ENCODE measurements at places on chromosomes 3 and 15.

DNA sequence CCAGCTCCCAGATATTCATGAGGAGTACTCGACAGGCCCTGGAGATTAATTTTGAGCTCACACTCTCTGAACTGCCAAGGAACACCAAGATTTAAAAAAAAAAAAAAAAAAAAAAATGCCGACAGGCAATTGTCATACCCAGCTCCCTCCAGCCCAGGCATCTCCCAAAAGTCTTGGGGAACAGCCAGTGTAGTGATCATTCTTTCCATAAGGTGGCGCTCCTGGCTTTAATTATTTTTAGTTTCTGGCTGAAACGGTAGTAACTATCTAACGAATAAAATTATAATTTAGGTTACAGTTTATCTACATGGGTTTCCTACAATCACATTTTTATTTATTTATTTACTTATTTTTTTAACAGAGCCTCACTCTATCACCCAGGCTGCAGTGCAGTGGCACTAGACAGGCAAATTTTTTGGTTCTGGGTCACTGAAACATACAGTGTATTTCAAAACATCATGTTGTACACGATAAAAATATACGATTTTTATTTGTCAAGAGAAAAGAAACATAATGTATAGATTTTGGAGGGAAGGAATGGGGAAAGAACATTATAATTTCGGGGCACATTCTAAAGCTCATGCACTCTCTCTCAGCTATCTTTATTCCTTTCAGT, 157.3 kb downstream of the ADAMTS9 start:
- no peak for DNase-seq

GRCh38 chr15:61200626-61201025, 28.5 kb downstream of the RORA start:
- DNase-seq: no peak

- no peak for DNase-seq
Measured at GRCh38 chr15:43922021-43922420, 95.2 kb downstream of the WDR76 start.

GRCh38 chr3:135532021-135532420, 433.5 kb upstream of the PPP2R3A start:
- DNase-seq: no peak

GRCh38 chr3:184765047-184765729, 46.8 kb upstream of the VPS8 start:
- no peak for DNase-seq

DNA sequence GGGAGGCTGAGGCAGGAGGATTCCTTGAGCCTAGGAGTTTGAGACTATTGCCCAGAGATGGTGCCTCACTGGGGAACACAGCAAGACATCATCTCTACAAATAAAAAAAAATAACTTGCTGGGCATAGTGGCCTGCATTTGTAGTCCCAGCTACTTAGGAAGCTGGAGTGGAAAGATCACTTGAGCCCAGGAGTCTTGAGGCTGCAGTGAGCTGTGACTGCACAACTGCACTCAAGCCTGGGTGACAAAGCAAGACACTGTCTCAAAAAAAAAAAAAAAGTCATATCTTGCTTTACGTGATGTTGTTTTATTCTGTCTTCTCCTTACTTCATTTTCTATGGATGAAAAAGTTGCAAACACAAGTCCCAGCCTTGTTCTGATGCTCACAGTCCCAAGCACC, 14.1 kb downstream of the GATM start:
- no peak for DNase-seq

DNA sequence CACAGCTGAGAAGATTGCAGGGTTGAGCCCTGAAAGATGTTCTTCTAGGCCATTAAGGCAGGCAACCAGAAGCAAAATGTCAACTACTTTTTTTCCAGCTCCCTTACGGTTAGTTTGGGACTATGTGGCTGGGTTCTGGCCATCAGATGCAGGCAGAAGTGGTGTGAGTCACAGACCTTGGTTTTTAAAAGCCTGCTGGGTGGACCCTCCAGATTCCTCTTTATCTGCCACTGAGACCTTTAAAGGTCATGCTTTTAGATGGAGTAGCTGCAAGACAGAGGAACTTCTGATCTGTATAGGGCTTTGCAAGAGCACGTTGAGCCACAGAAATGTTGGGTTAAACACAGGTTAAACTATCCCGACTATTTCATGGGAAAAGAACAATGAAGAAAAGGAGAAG, 102.9 kb downstream of the CHST2 start:
- no peak for DNase-seq

GRCh38 chr3:100796556-100796955, 87.3 kb downstream of the TFG start:
- DNase-seq: no peak

- DNase-seq: no peak
Measured at GRCh38 chr3:4865714-4866113, 113.5 kb upstream of the BHLHE40 start.

GRCh38 chr3:195717416-195717815, 3.4 kb upstream of the MUC20 start:
- no peak for DNase-seq
